ENCODE measurements at places on chromosomes 4 and X.

DNA sequence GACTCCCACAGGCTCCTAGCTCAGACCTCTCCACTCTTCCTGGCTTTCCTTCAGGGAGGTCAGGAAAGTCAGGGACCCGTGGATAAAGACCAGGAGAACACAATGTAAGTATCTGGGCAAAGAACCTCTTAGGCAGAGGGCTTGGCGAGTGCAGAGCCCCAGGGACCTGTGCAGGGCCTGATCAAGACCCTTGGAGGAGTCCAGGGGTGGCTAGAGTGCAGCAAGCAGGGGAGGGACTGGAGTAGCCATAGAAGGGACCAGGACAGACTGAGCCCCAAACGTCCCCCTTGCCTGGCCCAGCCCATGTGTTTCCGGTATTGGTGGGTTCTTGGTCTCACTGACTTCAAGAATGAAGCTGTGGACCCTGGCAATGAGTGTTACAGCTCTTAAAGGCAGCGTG lies 5.9 kb upstream of the TNIP2 start:
- no peak for DNase-seq

- no peak for DNase-seq
Observed at GRCh38 chr4:139959396-139959795, 194.6 kb downstream of the MAML3 start.

DNA sequence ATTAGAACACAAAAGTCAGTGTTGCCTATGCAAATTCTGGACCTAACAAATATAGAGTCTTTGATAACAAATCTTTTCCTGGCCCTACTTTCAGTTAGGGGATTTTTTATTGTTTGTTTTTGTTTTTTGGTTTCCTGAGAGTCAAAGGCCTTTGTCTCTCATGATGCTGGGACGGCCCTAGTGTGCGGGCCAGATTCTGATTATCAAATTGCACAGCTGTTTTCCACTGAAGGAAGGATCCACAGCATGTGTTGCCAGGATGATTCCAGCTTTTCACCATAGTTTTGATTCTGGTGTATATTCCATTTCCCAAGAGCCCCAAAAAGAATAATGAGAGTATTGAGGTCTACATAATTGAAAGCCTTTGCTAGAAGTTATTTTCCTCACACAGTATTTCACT lies 248.2 kb downstream of the CAMK2D start:
- DNase-seq, result no peak

GRCh38 chr4:83234902-83235644 lies 49.5 kb downstream of the COQ2 start:
- no peak for DNase-seq

DNA sequence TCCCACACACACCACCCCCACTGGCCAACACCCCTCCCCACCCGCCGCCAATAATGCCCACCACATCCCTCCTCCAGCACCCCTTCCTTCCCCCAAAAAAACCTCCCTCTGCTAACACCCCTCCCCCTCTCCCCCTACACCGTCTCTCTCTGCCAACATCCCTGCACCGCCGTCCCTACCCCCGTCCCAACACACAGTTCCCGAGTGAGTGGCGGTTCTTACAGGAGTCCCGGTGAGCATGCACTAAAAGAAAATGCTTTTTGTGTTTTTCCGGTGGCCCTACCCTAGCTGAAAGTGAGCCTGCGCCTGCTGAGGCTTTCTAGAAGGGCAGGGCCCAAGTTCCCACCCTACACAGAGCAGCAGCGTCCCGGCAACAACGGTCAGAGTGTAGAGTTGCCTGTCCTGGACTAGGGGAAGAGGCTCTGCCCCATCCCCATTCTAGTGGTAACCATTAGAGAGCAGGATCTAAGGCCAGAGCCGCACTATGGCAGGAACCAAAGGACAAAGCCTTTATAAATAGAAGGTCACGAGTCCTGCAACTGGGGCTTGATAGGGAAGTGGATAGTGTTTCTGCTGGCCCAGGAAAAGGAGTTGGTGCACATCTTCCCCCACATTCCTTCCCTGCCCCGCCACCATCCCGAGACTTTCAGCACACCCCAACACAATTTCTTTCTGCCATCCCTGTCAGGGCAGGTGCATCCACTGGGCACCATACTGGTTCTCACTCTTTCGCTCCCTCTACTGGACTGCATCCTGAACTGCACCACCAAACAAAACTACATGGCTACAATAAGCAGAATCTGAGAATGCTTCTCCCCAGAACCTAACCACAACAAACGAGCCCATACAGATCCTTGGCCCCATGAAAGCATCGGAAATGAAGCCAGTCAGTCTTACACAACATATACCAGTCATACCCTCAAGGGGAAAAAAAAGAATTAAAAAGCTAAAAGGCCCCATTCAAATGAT lies 78.1 kb upstream of the PAGE3 start:
- DNase-seq, result no peak

- no peak for DNase-seq
Observed at GRCh38 chr4:112199041-112199440, 32.5 kb upstream of the AP1AR start.

- no peak for DNase-seq
Observed at GRCh38 chr4:80709082-80709869, 321.2 kb upstream of the BMP3 start.

DNA sequence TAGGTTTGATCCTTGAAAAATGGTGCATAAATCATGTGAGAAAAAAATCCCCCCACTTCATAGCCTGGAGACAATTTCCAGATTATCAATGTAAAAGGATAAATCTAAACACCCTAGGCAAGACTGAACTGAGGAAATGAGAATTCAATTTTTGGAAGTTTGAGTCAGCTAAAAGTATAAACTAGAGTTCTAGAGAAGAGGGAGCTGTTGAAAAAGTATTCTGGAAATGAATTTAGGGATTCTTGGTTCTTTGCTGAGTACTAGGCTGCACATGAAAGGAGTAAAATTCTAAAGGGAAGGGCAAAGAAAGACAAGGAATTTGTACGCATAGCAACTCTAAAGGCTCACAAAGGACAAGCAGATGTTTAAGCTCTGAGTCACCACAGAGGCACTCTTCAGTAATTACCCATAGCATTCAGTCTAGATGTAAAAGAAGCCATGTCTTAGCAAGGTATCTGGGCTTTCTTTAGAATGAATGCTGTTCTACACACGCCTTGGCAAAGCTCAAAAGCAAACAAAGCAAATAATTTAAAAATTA lies 896.5 kb downstream of the PDHA2 start:
- DNase-seq, result peak; percentile 90
